ENCODE measurements at places on chromosomes 16 and 17. TPM values are rescaled to one million over a fixed set of nuclear protein-coding genes. Genes with fewer than 3 reads are reported as not detected.

P2RX5 gene
- total RNA-seq: 35.6 TPM

TBC1D3I gene
- 0.55 TPM for total RNA-seq

TPSG1 gene
- not detected for total RNA-seq

CLEC18A gene
- total RNA-seq: 2.0 TPM

SOX8 gene
- total RNA-seq: 5.1 TPM

CAPNS2 gene
- not detected for total RNA-seq

GRCh38 chr17:58325289-58325726 is 3.3 kb downstream of the TSPOAP1 start:
- no peak overlapping the region for H3K27ac ChIP-seq
- peak overlapping the region; percentile 19 for H3K4me3 ChIP-seq
- H3K36me3 ChIP-seq: peaks cover 15% of the 10 kb centered on the region
- H3K4me1 ChIP-seq: peaks cover 63% of the 10 kb centered on the region

DNA sequence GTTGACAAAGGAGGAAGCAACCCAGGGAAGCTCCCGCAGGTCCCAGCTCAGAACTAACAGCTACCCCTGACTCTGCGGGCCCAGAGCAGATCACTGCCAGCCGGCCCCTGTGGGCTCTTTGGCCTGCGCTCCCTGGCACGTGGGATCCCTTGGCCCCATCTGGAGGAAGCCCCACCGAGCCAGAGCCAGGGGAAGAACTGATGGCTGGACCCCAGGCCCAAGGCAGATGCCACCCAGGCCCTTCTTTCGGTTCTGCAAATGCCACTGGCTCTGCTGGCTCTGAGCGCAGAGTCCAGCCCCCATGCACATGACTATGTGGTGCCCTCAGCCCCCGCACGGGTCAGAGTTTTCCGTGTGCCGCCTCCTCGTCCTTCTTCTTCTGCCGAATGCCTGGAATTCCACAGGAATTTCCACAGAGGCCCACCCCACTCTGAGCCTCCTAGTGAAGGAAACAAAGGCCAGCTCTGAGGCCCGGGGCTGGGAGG is 35.8 kb upstream of the SNN start:
- H3K36me3 ChIP-seq: no peaks in the 10 kb centered on the region
- H3K4me3 ChIP-seq: no peak overlapping the region
- peaks cover 2% of the 10 kb centered on the region for H3K27me3 ChIP-seq
- no peak for DNase-seq
- H3K4me1 ChIP-seq: peaks cover 14% of the 10 kb centered on the region

- H3K4me3 ChIP-seq: no peak overlapping the region
- no peaks in the 10 kb centered on the region for H3K27me3 ChIP-seq
- H3K4me1 ChIP-seq: no peaks in the 10 kb centered on the region
- no peak for DNase-seq
- no peak overlapping the region for H3K27ac ChIP-seq
These were observed 136.3 kb upstream of the CACNG3 start for GRCh38 chr16:24119807-24120206.

DNA sequence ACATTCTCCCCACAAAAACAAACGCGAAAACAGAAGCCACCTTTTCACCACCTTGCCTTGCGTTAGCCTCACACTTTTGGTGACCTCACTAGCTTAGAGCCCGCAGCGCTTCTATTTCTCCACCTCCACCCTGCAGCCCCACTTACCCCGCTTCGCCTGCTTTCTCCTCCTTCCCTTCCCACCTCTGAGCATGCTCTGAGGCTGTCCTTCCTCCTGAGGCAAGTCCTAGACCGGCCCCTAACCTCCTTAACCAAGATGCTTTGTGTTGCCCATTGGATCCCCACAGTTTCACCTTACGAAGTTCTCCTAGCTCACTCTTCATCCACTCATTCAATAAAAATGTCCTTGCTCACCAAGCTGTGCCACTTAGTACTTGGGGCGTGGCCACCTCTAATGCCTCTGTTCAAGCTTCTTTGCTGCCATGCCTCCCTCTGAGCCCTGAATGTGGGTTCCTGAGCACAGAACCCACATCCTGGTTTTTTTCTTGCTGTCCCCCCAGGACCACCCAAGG is 1.3 kb downstream of the GNGT2 start:
- H3K36me3 ChIP-seq: peaks cover 10% of the 10 kb centered on the region
- H3K27ac ChIP-seq: peak overlapping the region; percentile 70
- H3K27me3 ChIP-seq: no peaks in the 10 kb centered on the region
- DNase-seq: no peak

GRCh38 chr16:19710191-19710908 is 7.7 kb downstream of the KNOP1 start:
- no peak for DNase-seq
- H3K4me3 ChIP-seq: no peak overlapping the region
- H3K36me3 ChIP-seq: peaks cover 74% of the 10 kb centered on the region
- H3K27ac ChIP-seq: no peak overlapping the region

All from T-cell (primary cell).